ENCODE measurements at places on chromosomes 1 and 21.
A peak's percentile ranks its signal among the peaks of the same experiment; 100 is the strongest.

- no peak for DNase-seq
Measured at GRCh38 chr1:158607296-158607695, 2.2 kb downstream of the OR10Z1 start.

DNA sequence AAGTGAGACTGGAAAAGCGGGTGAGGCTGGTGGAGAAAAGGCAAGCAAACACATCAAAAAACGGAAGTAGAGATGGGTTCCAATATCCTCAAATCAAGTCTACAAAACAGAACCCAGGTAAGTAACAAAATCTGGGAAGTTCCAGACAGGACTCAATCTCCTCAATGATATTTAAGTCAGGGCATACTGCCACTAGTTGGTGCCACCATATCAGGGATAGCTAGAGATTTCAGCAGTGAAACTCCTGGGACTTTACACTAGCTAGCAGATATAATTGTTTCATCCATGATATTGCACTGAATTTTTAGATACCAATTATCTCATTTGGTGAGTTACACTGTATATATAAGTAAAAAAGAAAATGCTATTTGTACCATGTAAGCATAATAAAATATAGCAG, 52.0 kb downstream of the EYA3 start:
- no peak for DNase-seq

- DNase-seq: peak; percentile 47
Measured at GRCh38 chr1:247373721-247374141, 42.1 kb upstream of the ZNF496 start.

DNA sequence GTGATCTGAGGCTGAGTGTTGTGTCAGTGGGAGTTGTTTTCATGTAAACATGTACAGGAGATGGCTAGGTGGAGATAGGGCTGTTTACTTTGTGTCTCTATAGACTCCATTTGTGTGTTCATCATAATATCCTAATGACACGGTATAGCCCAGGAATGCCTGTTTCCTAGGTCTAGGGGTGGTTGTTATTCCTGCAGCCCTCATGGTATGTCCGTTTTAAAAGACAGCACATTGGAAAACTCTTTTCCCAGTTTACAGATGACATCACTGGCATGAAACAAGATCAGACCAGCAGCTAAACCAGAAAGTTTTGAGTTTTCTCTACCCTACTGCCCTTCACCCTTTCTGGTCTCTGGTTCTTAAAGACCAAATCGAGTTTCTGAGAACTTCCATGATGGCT, 227.3 kb upstream of the TMEM51 start:
- no peak for DNase-seq

- DNase-seq: no peak
Measured at GRCh38 chr1:971751-972506, 5.6 kb downstream of the PLEKHN1 start.

- no peak for DNase-seq
Measured at GRCh38 chr1:230463326-230463725, 37.2 kb upstream of the PGBD5 start.

- no peak for DNase-seq
Measured at GRCh38 chr1:84998642-84999280, 1.8 kb upstream of the MCOLN2 start.

DNA sequence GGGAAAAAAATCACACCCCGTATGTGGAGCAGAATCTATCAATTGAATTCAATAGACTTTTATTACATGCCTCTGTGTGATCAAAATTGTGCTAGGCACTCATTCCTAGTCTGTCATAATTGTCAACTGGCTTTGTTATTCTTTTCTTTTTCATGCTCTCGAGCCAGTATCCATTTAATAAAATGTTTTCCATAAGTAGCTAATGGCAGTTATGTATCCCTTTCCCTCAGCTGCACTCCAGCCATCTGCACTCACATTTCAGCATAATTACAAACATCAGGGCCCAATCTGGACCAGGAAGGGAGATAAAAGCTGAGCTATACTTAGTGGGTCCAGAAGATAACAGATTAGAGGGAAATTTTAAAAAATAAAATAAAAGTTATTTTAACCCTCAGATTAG, 15.9 kb downstream of the RGS5 start:
- DNase-seq: no peak

DNA sequence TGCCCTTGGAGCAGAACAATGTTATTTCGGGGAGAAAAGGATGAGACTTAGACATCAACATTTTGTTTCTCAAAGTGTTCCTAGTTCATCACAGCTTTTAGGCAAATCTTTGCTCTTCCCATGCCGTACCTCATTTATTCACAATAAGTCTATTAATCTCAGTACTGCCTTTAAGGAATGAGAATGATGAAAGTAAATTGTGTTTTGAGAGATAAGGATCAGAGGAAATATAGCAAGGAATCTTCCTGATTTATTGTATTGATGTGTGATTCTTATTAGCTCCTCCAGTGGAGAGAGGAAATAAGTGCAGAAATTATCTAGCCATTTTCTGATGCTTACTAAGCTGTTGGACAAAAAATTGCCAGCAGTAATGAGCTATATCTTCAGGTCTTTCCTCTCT, 2.0 kb downstream of the POLR3C start:
- DNase-seq: no peak

GRCh38 chr1:44842486-44842861, 579 bp downstream of the PTCH2 start:
- DNase-seq: no peak

GRCh38 chr1:201903135-201903534, 14.4 kb downstream of the SHISA4 start:
- no peak for DNase-seq

GRCh38 chr1:65109487-65109886, 38.5 kb upstream of the AK4 start:
- DNase-seq: no peak

GRCh38 chr1:37862330-37862729, 2.9 kb upstream of the MTF1 start:
- DNase-seq: no peak

GRCh38 chr1:179154437-179154836, 72.6 kb downstream of the TOR3A start:
- DNase-seq: no peak

DNA sequence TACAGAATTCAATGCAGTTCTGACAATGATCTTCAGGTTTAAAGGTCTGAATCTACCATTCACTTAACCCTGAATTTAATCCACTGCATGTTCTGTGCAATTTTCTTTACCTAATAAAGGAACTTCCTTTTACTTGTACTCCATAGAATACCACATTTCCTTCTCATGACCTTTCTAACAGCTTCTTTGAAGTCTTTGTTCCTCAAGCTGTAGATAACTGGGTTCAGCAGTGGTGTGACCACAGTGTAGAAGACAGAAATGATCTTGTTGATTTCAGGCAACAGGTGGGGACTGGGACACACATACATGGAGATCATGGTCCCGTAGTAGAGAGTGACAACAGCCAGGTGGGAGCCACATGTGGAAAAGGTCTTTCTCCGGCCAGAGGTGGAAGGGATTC, 878 bp downstream of the OR11L1 start:
- no peak for DNase-seq

GRCh38 chr1:230026139-230026538, 40.9 kb upstream of the GALNT2 start:
- DNase-seq: no peak

DNA sequence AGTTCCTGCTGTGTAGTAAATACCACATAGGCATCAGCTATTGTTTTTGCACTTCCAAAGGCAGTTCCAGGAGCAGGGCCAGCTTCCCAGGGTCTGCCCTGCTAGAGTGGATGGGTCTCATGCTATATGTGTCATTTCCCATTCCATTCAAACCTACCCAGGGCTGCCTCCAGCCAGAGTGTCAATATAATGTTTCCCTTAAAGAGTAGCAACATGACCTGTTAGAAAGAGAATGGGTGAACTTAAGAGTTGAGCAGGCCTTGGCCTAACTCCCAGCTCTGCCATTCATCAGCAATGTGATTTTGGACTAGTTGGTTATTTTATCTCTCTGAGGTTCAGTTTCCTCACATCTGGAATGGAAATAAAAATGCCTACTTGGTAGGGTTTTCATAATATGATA, 44.9 kb downstream of the RAB3B start:
- DNase-seq: no peak

DNA sequence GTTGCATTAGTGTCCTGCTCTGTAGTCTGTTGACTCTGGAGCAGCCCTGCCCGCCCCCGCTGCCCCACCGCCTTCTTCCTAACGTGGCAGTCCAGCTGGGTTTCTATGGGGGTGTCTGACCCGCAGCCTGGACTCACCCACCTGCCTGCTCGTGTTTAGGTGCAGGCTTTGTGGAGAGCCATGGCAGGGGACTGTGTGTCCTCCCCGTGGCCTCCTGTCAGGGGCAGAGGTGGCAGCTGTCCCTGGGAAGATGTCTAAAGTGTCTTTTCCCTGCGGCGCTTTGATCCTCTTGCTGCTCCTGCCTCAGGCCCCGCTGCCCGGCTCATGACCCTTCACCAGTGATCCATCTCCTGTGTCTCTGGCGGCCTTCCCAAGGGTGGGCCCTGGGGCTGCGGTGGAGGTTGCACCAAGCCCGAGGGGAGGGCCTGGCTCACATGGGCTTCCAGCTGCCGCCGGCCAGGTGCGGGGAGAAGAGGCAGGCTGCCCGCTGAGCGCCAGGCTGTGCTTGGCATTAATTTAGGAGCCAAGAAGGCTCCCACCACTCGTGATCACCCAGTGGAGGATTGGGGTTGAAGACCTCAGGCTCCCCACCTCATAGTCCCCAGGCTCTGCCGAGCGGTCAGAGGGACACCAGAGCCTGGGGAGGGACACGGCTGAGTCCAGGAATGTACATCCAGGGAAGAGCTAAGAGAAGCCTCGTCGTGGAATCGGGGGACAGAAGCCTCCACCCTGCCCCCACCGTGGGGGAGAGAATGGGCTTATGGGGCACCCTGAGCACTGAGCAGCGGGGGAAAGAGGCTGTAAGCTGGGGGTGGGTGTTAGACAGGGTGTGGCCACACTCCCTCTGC, 44.1 kb downstream of the COL18A1 start:
- no peak for DNase-seq

GRCh38 chr1:197907846-197908616, 5.6 kb downstream of the C1orf53 start:
- no peak for DNase-seq

DNA sequence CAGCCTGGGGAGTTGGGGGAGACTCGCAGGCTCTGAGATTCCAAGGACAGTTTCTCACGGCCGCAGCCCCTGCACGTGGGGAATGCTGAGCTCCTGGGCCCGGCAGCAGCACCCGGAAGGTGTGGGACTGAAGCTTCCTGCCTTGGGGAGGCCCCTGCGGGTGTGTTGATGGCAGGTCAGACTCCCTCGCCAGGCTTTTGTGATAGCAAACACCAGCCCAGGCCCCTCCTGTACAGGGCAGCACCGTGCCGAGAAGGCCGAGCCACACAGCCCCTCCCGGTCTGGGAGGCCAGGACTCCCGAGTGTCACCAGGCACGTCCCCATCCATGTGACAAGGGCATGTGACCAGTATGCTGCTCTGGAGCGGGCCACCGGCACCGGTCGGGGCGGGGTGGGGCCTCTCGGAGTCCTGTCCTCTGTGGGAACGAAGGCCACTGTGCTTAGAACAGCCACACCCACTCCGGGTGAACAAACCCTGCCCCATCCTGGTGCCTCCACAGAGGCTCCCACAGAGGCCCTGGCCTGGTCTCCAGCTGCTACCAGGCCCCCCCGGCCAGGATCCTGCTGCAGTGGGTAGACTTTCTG, 31.1 kb upstream of the ARHGEF16 start:
- DNase-seq: no peak

DNA sequence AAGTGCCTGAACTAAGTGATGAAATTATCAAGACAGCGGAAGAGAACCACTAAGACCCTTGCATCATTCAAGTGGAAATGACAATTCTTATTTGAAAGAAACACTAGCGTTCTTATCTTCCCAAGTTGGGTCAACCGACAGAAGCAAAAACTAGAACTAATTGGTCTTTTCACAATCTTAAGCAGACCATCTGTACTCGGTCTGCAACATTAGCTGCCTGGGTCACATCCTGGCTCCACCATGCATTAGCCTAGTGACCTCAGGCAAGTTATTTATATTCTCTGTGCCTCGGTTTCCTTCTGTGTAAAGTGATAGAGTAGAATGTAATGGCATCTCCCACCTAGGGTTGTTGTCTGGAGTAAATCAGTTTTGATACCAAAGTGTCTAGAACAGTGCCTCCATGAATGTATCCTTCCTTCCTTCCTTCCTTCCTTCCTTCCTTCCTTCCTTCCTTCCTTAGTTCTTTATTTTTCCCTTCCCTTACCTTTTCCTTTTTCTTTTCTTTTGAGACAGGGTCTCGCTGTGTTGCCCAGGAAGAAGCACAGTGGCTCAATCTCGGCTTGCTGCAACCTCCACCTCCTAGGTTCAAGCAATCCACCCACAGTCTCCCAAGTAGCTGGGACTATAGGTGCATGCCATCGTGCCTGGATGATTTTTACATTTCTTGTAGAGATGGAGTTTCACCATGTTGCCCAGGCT, 6.0 kb downstream of the COLGALT2 start:
- no peak for DNase-seq

- no peak for DNase-seq
Measured at GRCh38 chr21:41808846-41809245, 42.0 kb upstream of the RIPK4 start.

DNA sequence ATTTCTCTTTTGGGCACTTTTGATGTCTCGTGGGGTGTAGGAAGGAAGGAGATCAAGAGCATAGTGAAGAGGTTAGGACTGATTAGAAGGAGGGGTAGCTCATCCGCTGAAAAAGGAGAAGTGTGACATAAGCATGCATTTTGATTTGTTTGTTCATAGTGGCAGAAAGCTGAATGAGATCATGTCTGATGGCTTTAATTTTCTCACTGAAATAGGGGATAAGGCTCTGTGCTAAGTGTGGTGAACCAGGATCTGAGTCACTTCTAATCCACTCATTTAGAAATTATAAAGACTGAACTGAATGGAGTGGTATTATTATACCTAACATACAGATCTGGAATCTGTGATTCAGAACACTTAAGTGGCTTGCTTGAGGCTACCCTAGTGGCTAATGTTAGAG, 344.5 kb downstream of the PDE4B start:
- DNase-seq: no peak

- no peak for DNase-seq
Measured at GRCh38 chr1:83905315-83905907, 93.5 kb downstream of the TTLL7 start.

DNA sequence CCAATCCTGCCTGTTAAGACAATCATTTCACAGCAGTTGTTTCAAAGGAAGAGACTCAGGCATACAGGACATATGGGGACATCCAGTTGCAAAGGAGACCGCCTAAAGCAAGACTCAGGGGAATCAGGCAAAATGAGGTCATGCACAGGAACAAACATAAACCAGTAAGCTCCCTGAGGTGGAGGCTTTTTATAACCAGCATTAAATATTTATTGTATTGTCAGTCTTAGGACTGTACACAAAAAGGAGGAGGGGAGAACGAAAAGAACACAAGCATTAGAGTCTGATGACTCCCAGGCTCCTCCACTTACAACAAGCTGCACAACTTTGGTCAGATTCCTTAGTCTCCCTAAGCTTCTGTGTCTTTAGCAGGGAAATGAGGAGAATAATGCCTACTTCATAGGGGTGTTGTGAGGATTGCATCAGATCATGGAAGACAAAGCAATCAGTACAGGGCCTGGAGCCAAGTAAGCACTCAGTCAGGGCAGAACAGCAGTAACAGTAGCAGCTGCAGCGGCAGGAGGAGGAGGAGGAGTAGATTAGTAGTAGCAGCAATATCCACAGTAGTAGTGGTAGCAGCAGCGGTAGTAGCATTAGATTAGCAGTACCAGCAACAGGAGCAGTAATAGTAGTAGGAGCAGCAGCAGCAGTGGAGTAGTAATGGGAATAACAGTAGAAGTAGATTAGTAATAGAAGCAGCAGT, 54.2 kb upstream of the SPATA6 start:
- no peak for DNase-seq

Data from stimulated activated CD4-positive, alpha-beta T cell treated with anti-CD3 and anti-CD28 coated beads, Interleukin-4, amount 100 ng/mL, for 48 hours (primary cell).